ENCODE measurements at places on chromosomes 3 and 15.
A peak's percentile ranks its signal among the peaks of the same experiment; 100 is the strongest.

- no peak for DNase-seq
Measured at GRCh38 chr15:86018679-86019078, 61.0 kb upstream of the AGBL1 start.

GRCh38 chr3:73868688-73869315 is 244.1 kb upstream of the PDZRN3 start:
- no peak for DNase-seq

GRCh38 chr3:72993391-72993790 is 3.2 kb upstream of the PPP4R2 start:
- no peak for DNase-seq

- no peak for DNase-seq
Measured at GRCh38 chr15:20340331-20340811, 201.2 kb downstream of the GOLGA6L6 start.

DNA sequence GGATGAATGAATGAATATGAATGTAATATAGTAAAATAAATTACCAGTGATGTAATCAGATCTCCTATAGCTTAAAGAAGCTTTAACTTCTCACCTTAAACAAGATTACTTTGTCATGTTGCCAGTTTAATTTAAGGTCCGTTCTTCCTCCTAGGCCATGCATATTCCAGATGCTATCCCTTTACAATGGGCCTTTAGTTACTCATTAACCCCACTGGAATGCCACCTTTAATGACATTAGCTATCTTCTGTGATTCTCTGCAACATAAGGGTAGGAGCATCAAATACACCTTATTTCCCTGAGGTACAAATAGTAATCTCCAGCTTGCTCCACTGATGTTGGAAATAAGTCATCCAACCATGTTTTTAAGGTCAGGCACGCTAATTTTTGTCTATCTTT is 63.0 kb upstream of the TIMP4 start:
- no peak for DNase-seq

DNA sequence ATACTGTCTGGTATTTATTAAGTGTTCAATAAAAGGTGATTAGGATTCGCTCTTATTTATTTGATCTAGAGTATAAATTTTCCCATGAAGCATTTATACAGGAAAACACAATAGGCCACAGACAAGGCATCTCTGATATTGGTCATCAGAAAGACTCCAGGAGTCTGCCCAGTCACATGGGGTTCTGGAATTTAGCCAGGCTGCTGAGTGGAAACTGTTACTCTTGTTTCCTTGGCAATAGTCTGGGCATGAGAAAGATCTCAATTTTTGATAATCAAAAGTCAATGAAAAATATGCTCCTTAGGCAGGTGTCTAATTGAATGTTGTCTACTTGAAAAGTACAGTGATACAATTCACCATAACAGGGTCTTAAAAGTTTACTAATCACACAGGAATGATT is 161.2 kb downstream of the FRMD5 start:
- DNase-seq: no peak

DNA sequence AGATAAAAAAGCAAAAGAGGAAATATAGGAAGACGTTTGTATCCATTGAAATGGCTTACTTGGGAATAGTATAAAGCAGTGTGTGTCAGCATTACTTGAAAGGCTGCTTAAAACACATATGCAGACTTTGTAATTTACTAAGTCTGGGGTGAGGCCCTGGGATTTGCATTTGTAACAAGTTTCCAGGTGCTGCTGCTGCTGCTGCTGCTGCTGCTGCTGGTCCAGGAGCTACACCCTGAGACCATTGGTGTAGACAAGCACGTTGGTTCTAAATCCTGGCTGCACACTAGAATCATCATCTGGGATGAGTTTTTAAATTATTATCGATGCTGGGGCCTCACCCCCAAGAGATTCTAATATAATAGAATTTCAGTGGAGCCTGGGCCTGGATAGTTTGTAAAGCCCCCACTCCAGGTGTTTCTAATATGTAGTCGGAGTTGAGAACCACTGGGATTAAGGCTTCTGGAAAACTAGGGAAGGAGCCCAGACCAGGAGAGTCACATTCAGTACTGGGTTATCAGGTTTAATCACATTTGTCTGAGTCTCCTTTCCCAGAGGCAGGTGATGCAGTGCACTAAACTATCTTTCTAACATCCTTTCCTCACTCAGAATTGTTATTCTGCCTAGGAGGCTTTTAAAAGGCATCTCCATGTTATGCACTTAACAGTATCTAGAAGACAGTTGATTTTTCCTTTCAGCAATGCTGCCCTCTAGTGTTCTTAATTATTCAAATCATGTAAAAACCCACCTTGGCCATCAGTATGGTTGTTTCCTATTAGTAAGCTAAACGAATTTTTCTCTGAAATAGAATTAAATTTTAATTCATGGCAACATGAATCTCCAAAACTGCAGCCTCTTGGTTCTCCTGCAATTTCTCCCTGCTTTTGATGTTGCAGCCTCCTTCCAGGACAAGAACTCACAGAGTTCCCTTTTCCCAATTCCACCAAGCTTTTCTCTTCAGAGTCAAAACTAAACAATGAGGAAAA is 45.4 kb downstream of the SSR3 start:
- no peak for DNase-seq

DNA sequence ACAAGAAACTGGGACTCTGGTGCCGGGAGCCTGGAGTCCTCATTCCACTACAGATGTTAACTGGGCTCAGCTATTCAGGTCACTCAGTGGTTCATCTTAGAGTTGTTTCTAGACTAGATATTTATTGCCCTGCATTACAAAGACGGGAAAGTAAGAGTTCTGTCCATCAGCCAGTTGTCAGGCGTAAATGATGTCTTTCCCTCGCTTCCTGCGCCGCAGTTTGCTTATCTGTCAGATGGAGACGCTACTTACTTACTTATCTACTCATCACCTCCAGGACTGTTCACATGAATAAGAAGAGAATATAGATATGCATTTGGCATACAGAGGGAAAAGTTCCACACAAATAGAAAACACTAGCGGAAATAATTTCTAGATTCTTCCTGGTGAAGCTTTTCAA is 47.8 kb upstream of the CGNL1 start:
- no peak for DNase-seq

- DNase-seq: no peak
Measured at GRCh38 chr3:127865941-127866340, 43.6 kb upstream of the MGLL start.

DNA sequence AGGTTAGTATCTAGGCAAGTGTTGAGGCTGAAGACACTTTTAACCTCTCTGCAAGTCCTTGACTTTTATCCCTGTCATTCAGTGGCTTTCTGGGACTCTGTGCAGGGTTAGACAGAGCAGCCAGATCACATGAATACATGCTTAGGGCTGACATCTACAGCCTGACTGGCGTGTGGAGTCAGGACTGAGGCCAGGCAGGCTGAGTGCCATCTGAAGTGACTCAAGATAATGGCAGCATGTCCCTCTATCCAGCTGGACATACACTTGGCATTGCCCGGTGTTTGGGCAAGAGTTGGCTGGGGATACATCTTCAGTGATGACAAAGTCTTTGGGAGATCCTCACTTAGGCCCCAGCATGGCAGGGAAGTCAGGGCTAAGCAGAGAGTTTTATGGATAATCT is 22.4 kb downstream of the DUOX2 start:
- DNase-seq: no peak

DNA sequence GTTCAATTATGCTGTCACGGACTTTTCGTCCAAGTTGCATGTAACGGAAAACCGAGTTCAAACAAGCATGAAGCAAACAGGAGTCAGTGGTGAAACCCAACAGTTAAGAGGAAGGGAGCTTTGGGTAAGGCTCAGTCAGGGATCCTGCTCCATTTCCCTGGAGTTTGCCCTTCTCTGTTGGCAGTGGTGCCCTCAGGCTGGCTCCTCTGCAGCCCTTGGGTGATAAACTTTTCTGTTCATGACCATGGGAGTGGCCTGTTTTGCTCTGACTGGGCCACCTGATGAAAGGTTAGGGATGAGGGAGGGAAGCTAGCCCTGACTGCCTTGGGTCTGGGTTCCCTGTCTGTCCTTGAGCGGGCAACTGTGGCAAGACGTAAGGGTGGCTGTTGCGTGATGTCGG is 16.1 kb downstream of the CHAC1 start:
- DNase-seq: no peak

- no peak for DNase-seq
Measured at GRCh38 chr3:70726096-70726938, 413.9 kb upstream of the MDFIC2 start.

GRCh38 chr3:12471241-12471640 is 13.0 kb upstream of the TSEN2 start:
- DNase-seq: peak; percentile 57

DNA sequence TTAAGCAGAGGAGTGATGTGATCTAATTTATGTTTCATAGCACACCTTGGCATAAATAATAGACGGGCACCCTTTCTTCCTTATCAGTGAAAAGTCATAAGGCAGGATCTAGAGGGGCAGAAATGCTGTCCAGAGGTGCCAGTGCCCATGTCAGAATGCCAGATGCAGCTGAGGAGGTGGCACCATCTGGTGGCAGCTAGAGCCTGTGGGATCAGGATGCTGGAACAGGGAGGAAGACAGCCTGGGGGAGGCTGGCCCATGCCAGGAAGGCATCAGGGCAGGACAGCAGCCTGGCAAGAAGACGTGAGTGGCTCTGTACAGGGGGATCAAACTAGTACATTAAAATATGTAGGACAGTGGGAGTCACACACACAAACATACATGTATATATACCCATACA is 16.5 kb downstream of the MYH15 start:
- no peak for DNase-seq

GRCh38 chr15:29089731-29090616 is 179.6 kb downstream of the NSMCE3 start:
- DNase-seq: no peak

DNA sequence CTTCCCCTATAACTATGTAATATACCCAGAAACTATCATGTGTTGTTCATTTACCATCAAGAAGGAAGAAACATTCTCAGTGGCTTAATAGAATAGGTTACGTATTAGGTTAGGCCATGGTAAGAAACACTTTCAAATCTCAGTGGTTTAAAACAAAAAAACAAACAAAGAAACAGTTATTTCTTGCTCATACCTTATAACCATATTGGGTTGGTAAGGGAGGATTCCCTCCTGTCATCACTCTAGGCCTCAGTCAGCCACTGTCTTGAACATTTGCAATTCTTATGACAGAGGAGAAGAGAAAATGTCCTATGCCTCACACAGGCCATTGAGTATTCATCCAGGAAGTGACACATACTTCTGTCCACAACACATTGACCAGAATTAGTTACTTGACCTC is 727.7 kb upstream of the NECTIN3 start:
- no peak for DNase-seq

- DNase-seq: no peak
Measured at GRCh38 chr15:58212909-58213526, 74.8 kb downstream of the AQP9 start.

All from activated T-cell treated with anti-CD3 and anti-CD28 coated beads for 24 hours (primary cell).